ENCODE measurements at places on chromosomes 13 and 19.

DNA sequence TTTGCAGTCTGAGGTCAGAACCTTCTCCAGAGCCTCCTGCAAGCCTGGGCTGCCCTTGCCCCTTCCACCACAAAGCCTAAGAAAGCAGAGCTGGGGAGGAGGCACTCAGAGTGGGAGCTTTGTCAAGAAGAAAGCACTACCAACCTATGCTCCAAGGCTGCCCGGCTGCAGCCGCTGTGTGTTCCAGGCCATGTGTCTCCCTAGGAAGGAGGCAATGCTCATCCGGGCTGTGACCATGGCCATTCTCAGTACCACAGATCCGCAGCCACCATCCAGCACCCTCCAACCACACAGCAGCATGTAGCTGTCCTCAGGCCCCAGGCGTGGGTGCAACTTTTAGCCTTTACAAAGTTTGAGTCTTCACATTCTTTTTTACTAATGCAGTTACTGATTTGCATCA, 22.0 kb downstream of the CARS2 start:
- DNase-seq = no peak

- DNase-seq = no peak
Measured at GRCh38 chr13:44243198-44243857, 130.3 kb upstream of the SERP2 start.

DNA sequence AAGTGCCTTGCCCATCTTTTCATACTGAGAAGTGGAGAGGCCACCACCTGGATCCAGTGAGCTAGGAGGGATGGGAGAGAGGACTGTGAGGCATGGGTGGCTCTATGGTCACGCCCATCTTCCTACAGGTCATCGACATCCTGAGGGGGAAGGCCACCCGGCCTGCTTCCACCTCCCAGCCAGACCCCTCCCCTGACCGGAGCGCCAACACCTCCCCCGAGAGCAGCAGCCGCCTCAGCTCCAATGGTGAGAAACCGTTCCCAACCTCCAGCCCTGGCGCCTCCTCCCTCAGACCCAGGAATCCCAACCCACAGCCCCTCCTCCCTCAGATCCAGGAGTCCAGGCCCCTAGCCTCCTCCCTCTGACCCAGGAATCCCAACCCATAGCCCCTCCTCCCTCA, 10.1 kb downstream of the BCL3 start:
- DNase-seq = no peak

GRCh38 chr19:54137699-54138488, at the start of gene CNOT3:
Gene CNOT3, plus strand, starts transcription at chr19:54137762. Its CDS starts 5,217 bp downstream, at chr19:54142979.
- peak; percentile 38 for DNase-seq

- no peak for DNase-seq
Measured at GRCh38 chr19:10642473-10643171, 11.5 kb upstream of the ILF3 start.

DNA sequence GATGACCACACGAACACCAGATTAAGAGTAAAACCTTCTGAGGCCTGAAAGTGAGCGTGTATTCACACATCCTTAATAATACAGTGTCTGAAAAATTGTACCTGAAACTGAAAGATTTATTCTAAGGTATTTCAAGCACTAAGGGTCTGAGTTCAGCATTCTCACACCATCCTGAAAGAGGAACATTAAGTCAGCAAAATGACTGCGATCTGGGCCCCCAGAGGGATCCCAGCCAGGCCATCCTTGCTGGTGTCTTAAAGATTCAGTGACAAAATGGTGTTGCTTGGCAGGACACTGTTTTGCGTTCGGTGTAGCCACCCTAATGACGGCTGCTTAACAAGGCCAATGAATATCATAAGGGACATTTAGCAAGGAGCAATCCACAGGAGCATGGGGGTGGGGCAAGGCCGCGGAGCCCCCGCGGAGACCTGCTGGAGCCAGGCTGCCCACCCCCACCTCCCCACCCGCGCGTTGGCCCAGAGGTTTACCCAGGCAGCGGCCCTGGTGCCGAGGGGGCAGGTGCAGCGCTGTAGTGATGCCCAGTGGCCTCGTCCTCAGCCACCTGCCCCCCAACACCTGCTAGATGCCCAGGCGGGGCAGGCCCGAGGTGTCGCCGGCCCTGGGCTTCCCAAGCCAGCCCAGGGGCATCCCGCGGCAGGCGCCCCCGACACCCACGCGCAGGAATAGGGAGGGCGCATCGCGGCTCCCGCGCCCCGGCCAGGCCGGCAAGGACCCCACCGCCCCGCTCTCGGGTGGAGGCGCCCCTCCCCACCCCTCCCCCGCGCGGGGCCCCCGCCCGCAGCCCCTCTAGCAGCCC, 742 bp downstream of the NALCN start:
- DNase-seq = no peak
